ENCODE measurements at places on chromosomes 2 and 18.

- no peak for DNase-seq
Measured at GRCh38 chr2:42622943-42623676, 54.7 kb downstream of the MTA3 start.

GRCh38 chr2:174772472-174772801 lies 8.2 kb upstream of the CHRNA1 start:
- no peak for DNase-seq

GRCh38 chr2:12637754-12638153 lies 79.0 kb upstream of the TRIB2 start:
- no peak for DNase-seq

DNA sequence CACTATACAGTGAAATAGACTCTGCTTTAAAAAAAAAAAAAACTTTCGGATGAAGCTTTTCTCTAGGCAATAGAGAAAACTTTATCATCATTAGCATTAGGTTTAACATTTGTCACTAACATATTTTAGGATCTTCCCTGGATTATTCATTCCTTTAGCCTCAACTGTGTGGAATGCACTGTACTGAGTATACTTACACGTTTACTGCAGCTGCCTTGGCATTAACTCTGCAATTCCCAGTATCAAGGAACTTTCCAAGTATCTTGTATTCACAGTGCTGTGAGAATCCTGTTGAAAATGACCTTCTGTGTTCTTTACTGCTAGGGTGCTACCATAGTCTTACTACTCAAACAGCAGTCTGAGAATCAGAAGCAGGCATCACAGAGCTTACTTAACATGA lies 328.2 kb upstream of the COL3A1 start:
- no peak for DNase-seq

DNA sequence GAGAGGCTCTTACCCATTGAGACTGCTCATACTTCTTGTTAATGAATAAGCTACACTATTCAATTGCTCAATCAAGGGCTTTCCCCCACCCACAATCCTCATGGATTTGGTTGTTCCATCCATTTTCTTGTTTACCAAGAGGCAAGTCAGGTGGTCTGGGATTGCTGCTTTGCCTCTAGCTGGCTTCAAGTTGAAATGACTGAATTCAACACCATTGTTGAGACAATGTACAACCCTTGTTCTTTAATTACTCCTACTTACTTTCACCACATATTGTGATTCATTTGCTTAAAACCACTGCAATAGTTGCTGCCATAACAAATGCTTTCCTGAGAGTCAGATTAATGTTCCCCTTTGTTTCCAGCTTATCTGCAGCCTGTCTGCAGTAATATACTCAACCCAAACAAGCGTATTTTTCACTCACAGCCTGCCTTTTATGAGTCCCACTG lies 532.2 kb downstream of the RIT2 start:
- no peak for DNase-seq

DNA sequence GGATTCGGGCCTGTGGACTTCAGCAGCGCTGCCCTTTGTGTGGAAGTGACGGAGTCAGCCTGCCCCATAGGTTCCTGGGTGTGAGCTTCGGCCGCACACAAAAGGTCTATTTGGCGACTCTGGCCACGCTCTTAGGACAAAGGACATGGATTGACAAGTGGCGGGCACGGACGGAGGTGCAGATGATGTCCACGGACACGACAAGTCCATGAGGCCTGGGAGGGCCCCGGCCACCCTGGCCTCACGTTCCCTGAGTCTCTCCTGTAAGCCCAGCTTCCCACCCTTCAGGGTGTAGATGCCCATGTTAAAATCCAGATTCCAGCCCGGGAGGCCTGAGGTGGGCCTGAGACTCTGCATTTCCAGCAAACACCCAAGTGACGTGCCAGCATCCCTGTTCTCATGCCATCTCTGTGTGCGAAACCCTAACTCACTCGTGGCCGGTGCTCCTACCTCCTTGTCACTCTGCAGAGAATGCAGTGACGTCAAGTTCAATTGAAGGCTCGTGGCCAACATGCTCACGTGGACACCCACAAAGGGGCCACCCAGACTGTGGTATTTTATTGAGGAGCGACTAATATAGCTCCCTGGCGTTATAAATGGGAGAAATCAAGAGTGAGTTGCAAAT lies 111.7 kb downstream of the RTP5 start:
- DNase-seq, result no peak

DNA sequence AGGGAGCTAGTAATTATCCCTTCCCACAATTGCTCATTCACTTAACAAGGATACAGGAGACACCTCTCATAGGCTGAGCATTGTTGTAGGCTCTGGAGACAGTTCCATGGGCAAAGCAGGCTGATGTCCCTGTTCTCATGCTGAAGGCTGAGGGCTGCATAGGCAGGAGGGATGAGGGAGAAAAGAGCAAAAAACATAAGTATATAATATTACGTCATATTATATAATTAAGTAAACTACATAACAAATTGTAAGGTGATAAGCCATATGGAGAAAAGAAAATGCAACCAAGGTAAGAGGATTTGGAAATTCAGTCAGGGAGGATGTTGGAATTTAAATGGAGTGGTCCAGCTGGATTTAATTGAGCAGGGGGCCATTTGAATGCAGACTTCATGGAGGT lies 380.6 kb upstream of the ST6GAL2 start:
- no peak for DNase-seq

DNA sequence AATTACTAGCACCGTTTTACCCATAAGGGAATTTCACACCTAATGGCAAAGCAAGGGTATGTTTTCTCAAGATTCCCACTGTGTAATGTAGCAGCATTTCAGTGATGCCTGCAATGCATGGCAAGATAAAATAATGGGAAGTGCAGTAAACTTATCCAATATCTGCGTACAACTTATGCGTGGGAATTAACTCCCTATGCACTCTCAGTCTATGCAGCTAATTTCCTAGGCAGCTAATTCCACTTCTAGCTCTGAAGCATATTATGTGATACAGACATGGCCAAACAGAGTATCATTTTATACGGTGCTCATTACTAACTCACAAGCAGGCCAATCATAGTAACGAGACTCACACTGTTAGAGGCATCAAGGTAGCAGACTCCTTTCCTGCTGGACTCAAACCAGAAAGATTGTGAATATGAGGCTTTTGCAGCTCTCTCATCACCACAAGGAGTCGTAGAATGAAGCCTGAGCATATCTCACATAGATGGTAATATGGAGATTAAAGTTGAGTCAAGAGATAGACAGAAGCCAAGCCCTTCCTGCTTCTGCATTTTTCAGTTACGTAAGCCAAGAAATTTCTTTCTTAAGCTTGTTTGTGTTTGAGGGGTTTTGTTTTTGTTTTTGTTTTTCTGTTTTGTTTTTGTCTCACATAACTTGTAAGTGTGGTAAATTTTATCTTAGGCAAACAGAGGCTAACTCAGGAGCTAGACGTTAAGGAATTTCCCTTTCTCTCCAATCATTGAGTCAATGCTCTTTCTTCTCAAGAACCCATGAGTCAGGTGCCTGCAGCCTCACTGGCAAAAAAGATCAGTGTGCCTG lies 34.8 kb upstream of the ITGAV start:
- no peak for DNase-seq

GRCh38 chr2:215613280-215613679 lies 177.4 kb upstream of the FN1 start:
- no peak for DNase-seq

- DNase-seq, result no peak
Measured at GRCh38 chr2:196314780-196315179, 143.4 kb upstream of the STK17B start.

GRCh38 chr18:51559198-51559901 lies 361.9 kb upstream of the MEX3C start:
- no peak for DNase-seq

GRCh38 chr2:161063157-161063945 lies 96.9 kb upstream of the TANK start:
- DNase-seq, result peak; percentile 66

DNA sequence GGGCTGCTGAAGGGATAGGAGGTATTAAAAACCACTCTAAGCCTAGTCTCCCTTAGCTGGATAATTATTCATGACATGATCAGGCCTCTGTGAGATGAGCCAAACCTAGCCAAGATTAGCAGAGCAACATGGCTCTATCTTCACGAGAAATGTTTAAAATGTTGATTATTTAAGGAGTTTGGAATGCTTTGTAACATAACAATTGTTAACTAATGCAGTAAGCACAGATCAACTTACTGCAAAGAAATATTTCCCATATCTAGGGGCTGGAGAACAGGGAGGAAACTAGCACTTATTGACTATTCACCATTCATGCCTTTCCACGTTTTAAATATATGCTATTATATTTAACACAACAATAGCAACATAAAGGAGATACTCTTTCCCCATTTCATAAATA lies 833.7 kb upstream of the CHAC2 start:
- no peak for DNase-seq

DNA sequence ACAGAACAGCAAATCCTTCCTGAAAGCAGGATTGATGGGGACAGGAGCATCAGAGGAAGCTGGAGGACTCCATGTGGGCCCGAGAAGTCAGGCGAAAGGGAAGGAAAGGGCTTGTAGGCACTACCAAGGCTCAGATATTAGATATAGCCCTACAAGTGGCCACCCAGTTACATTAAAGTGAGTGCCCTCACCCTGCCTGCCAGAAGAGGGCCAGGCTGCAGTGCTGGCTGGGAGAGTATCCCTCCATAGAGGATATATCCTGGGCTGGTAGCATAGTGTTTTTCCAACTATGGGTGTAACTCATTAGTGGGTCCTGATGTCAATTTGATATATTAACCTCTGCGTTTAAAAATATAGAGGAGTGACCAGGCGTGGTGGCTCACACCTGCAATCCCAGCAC lies 285.2 kb downstream of the MYCN start:
- DNase-seq, result no peak

DNA sequence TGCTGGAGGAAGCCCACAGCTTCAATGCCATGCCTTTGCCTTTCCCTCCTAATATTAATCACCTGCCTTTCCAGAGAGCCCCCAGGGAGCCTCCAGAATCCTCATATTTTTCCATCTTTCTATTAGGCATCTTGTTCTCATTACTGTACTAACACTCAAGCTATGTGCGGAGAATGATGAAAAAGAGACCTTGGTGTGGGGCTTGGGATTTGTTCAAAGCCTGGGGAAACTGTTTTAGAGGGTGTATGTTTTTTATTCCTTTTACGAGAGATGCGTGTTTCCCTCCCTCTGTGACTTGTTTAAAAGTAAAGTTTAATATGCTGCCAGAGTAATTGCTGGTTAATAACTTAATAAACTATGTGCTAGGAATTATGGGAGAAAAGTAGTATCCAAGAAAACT lies 102.4 kb upstream of the ZFP36L2 start:
- no peak for DNase-seq

GRCh38 chr2:9191041-9191481 lies 15.6 kb upstream of the ASAP2 start:
- DNase-seq, result peak; percentile 91
